ENCODE measurements at places on chromosomes 7 and 10.
A peak's percentile ranks its signal among the peaks of the same experiment; 100 is the strongest.

GRCh38 chr10:79484476-79484875, 27.9 kb upstream of the EIF5AL1 start:
- DNase-seq: no peak

- no peak for DNase-seq
Observed at GRCh38 chr10:123948030-123948823, 56.6 kb upstream of the CPXM2 start.

GRCh38 chr10:72069751-72070526, 18.4 kb downstream of the SPOCK2 start:
- peak; percentile 36 for DNase-seq

DNA sequence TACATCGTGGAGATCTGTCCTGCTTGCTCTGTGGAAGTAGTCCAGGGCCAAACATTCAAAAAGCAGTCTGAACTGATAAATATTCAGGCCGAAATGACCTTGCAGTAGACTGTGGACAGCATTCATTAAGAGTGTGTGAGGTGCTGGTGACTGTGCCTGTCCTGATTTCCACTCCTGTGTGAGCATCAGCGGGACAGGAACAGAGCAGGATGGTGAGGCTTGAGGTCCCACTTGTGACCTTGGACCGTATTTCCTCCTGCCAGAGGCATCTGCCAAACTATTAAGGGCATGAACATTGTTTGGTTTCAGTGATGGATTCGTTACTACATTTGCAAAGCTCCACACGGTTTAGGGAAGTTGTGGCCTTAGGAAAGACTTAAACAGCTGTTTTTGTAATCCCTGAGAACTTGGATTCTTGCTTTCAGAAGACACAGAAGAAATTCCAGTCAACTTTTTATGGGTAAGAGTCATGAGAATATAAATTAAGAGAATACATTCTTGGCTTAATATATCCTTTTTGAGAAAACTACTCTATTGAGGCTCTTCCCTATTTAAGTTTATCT, 32.8 kb downstream of the CCNY start:
- no peak for DNase-seq

DNA sequence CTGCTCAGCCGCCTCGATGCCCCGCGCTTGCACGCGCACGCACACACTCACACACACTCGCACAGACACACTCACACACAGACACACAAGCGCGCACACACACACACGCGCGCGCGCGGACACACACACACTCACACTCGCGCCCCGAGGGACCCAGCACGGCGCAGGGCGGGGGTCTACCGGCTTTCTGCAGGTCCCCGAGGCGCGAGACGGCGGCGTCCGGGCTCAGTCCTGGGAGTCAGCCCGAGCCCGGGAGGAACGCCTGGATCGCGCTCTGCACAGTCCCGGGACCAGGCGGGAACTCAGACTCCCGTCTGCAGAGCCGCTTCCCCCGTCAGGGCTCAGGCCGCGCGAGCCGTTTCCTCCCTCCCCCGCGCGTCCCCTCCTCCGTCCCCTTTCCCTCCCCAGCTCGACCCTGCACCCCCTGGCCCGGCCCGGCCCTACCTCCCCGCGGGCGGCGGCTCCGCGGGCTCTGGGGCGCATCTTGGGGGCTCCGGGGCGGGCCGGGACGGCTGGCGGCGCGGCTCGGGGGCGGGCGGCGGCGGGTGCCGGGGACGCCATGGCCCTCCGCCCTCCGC, 464 bp downstream of the DENND2A start:
- no peak for DNase-seq

DNA sequence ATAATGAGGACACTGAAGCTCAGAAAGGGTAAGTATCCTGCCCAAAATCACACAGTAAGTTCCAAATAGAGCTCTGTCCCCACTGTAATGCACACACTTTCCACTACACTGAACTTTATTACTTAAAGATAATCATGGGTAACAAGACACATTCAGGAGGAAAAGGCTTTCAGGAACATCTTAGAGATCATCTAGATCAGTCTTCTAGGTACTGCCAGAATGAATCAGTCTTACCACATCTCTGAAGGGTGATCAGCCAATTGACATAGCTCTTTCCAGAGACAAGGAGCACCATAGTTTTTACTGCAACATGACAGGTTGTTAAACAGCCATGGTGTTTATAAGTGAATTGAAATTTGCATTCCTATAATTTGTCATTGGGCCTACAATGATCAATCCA, 5.4 kb upstream of the HERPUD2 start:
- no peak for DNase-seq

- DNase-seq: no peak
Observed at GRCh38 chr10:91046869-91047268, 126.0 kb upstream of the ANKRD1 start.

- DNase-seq: no peak
Observed at GRCh38 chr7:131890176-131890575, 333.7 kb upstream of the PODXL start.

- no peak for DNase-seq
Observed at GRCh38 chr10:132458586-132459300, 61.7 kb downstream of the PWWP2B start.

DNA sequence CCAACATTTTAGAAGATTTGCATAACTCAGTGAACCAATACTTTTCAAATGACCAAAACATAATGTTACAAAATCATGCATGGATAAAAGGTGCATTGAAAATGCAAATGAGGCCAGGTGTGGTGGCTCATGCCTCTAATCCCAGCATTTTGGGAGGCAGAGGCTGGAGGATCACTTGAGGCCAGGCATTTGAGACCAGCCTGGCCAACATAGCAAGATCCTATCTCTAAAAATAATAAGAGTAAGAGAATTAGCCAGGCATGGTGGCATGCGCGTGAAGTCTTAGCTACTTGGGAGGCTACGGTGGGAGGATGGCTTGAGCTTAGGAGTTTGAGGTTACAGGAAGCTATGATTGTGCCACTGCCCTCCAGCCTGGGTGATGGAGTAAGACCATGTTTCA, 33.4 kb downstream of the SCD start:
- no peak for DNase-seq

DNA sequence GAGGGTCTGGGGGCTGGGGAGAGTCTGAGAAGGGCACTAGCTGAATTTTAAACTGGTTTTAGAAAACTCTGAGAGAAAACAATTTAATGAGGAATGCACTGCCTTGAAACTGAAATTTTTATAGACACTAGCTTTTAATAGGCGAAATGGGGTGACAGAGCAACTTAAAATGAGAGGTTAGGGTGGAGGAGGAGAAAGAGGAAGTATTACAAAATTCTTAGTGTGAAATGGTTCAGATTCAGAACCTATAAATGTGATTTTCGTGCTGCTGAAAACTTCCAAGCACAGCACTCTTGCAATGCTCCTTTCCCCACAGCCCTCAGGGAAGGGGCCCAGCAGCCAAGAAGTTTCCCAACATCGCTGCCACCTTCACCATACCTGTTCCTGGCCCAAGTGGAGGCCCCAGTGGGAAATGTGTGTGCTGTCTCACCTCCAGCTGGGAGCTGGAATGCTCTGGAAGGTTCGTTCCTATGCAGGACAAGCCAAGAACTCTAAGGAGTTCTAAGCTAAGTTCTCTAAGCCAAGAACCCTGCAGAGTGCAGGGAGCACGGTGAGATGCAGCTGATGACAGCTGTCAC, 60.0 kb downstream of the ATXN7L1 start:
- DNase-seq: no peak

GRCh38 chr10:102302611-102303010, 57.3 kb downstream of the GBF1 start:
- no peak for DNase-seq

- no peak for DNase-seq
Observed at GRCh38 chr10:110474017-110474416, 23.7 kb upstream of the DUSP5 start.

GRCh38 chr7:106405697-106406141, 120.9 kb upstream of the NAMPT start:
- DNase-seq: no peak

- DNase-seq: no peak
Observed at GRCh38 chr10:86520871-86521677, 518 bp downstream of the WAPL start.

GRCh38 chr10:63164166-63164623, 31.1 kb downstream of the NRBF2 start:
- no peak for DNase-seq

DNA sequence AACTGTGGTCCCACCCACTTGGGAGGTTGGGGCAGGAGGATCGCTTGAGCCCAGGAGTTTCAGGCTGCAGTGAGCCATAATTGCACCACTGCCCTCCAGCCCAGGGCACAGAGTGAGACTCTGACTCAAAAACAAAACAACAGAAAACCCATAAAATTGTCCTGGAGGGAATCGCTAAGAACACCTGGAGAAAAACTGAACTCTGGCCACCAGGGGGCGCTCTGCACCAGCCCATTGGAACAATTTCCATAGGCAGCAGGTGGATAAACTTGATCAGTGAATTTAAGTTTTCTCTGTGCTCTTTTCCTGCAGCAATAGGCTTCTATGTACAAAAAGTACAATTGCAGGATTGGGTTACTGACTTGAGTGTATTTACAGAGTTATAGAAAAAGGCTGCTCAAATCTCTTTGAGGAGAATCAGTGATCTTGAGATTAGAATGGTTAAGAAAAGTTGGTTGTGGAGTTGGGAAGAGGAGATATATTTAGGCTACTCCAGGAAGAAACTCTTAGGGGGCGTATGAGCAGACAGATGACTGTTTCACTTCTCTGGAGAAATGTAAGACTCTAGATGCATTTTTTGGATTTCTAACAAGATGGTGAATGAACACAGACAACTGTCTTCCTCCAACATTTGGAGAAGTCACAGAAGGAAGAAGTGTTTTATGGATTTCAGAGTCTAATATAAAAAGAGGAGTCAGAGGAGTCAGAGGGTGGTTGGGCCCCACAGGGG, 274.9 kb upstream of the GALNT17 start:
- DNase-seq: peak; percentile 40

DNA sequence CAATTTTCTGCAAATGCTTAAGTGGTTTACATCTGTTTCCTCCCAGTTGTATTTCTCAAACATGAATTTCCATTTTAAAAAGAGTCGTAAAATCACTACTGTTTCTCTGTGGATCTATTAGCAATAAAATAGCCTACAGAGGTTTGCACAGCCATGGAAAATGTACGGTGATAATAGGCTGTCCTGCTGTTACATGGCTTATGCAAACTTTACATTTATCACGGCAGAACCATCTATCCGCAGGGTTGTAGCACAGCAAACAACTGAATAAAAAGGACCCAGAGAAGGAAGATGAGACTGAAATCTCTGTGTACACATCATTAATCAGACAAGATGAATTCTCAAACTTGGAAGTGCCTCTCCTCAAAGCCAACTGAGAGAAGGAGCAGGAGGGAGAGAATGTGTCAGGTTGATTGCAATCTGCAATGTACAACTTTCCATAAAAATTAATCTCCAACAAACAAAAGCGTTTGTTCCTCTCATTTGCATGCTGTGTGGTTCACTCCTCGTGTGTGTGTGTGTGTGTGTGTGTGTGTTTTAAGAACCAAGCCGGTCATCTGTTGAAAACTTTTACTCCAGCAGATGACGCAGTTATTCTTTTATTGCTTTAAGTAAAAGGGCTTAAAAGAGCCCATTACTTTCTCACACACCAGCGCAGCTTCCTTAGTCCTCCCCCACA, 279.3 kb downstream of the SKAP2 start:
- peak; percentile 80 for DNase-seq

DNA sequence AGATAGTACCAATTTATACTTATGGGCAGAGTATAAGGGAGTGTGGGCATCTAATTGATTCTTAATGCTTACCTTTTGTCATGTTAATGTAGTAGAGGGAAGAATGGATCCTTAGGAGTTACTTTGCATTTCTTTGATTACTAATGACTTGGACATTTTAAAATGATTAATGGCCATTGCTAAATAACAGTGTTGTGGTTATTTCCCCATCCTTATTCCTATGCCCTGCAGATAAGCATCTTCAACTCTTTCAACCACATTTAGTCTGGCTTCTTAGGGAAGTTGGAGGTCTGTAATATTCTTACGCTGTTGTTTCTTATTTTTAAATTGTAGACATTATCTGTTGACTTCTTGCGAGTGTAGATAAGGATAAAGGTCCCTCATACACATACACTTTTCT, 37.2 kb downstream of the KAT6B start:
- DNase-seq: no peak

- DNase-seq: peak; percentile 62
Observed at GRCh38 chr7:145036604-145037405, 201.0 kb upstream of the TPK1 start.

DNA sequence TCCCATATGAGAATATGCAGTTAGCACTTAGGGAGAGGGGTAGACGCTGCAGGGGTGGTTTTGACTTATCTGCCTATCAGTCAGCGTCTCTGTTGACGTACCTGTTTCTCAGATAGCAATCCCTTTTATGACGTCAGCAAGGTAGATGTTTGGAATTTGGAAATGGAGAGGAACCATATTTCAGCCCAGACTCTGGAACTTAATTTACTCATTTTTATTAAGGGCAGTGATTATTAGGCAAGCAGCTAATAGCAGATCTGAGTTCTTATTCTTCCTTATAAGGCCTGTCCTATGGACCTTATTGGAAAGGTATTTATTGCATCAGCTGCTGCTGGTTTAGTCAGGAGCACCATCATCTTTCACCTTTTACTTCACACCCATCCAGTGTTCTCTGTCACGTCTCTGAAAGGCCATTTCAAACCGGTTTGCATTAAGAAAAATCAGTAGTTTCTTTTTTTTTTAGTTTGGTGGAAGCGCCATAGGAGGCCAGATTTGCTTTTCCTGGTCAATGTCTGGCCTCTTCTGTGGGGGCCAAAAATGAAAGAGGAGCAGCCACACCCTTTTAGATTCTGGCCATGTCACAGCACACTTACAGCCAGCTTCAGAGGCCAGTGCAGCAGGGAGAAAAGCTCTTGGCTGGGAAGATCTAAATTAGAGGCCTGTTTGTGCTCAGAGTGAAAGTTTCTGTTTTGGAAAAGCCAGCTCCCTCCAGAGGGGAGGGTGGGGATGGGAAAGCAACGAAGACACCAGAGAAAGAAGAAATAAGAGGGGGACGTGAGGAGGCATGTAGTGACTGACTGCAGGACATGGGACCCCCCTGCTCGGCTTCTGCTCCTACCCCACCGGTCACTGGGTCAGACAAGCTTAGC, 146.3 kb downstream of the TCF7L2 start:
- DNase-seq: no peak

DNA sequence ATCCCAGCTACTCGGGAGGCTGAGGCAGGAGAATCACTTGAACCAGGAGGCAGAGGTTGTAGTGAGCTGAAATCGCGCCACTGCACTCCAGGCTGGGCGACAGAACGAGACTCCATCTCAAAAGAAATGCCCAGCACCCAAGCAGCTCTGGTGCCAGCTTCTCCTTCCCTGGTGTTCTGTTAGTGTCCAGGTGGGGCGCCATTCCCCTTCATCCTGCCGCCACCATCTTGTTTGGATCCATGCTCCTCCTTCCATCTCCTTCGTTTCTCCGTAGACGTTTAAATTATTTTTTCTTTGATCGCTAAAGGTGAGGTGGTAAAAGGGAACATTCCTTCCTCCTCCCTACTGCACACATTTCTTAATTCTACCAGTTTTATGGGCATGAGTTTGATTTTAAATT, 30.3 kb downstream of the PROSER2 start:
- DNase-seq: no peak

GRCh38 chr10:114987995-114988394, 50.0 kb downstream of the TRUB1 start:
- DNase-seq: no peak

DNA sequence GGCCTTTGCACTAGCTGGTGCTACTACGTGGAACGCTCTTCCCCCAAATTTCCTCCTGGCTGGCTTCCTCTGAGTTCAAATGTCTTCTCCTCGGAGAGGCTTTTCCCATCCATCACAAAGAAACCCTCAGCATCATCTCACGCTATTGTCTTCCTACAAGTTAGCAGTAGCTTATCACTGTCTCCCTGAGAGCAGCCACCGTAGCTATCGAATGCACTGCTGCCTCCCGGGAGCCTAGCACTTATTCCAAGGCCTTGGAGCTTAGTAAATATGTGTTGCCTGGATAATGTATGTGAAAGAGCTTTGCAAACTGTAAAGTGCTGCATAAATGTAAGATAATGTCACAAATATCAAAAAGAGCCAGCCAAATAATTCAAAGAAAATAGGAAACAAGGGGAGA, 124.4 kb downstream of the KCNMA1 start:
- DNase-seq: no peak

Data from COR-L47 (cell line).